Left renal cortex interstitium (tissue), 4 donors: ENCODE measurements at places on chromosomes 3 and 15.

DNA sequence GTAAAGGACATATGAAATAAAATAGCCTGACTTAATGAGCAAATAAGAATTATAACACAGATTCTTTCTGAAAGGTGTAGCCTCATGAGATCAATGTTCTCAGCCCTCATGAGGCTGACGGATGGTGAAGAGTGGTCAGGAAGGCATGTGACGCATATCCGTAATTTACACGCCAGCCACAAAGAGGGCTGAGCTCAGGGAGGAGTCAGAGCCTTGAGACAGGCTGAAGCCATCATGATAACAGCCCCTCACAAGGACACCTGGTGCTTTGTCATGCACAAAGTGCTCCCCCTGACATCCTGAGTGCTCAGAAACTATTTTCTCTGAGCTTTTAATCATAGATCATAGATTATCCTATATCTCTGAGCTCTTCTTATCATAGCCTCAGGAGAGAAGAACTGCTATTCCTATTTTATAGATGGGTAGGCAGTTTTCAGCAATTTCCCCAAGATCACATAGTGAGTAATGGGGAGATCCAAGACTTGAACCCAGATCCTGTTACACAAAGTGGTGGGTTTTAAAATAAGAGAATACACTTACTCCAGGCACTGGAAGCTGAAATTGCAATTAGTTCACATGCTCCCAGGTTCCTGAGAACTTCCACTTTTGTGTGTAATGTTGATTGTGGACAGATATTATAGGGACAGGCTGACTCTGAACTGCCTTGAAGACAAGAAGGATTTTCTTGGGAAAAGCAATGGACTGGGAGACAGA is 267.1 kb downstream of the RPLP1 start:
- DNase-seq = no peak

GRCh38 chr15:71186267-71186666 is 71.0 kb downstream of the THSD4 start:
- DNase-seq = no peak

DNA sequence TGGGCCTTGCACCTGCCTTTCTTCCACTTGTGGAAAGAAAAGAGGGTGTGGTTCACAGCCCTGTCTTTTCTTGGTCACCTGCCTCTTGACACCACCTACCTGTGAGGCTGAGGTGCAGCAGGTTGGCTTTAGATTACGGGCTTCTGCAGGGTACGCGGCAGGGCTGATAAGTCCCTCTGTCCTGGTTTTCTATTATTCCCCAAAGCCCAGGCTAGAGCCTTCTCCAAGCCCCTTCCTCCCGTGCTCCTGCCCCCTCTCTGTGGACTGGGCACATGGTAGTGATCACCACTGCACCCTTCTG is 44.8 kb upstream of the HACD2 start:
- DNase-seq = no peak

DNA sequence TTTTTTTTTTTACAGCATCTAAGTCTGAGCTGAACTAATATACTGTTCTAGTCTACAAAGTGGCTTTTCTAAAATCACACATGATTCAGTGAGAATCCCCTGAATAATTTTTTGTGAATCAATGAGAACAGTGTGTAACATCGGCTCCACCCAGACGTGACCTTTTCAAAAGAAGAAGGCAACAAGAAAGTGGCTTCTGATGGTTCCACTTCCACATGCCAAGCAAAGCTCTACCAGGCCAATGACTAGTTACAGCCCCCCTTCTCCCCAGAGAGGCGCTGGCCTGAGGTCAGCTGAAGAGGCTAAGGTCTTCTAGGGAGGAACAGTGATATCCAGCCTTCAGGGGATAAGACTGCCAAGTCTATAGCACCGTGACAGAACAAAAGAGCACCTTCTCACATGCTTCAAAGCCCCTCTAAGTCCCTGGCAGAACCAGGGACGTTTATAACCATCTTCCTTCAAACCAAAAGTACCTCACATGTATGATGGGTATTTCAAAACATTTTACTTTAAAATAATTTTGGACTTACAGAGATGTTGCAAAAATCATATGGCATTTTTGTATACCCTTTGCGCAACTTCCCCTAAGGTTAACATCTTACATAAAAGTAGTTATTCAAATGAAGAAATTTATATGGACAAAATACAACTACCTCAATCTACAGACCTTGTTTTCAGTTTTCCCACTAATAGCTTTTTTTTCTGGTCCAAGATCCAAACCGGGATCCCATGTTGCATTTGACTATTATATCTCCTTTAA is 177.9 kb downstream of the OSBPL10 start:
- no peak for DNase-seq

DNA sequence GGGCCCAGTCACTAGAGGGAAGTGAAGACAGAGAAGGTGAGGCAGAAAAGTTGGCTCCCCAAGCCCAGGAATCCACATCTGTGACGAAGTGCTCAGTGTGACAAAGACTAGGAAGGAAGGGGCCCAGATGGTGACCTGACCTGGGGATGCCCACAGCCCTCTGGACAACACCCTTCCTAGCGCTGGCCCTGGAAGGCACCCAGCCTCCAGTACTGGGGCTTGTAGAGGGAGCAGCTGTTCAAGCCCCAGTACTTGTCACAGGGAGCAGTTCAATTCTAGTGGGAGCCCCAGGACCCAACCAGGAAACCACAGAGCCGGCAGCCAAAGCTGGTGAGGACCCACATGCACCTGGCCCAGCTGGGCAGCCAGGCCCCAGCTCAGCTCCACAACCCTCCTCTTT is 190.8 kb downstream of the XXYLT1 start:
- DNase-seq = no peak

DNA sequence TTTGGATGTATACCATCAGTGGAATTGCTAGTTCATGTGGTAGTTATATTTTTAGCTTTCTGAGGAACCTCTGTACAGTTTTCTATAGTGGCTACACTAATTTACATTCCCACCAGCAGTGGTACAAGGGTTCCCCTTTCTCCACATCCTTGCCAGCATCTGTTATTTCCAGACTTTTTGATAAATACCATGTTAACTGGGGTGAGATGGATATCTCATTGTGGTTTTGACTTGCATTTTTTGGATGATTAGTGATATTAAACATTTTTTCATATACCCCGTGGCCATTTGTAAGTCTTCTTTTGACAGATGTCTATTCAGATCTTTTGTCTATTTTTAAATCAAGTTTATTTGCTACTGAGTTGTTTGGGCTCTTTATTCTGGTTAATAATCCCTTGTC is 455.6 kb upstream of the RARB start:
- DNase-seq = no peak

DNA sequence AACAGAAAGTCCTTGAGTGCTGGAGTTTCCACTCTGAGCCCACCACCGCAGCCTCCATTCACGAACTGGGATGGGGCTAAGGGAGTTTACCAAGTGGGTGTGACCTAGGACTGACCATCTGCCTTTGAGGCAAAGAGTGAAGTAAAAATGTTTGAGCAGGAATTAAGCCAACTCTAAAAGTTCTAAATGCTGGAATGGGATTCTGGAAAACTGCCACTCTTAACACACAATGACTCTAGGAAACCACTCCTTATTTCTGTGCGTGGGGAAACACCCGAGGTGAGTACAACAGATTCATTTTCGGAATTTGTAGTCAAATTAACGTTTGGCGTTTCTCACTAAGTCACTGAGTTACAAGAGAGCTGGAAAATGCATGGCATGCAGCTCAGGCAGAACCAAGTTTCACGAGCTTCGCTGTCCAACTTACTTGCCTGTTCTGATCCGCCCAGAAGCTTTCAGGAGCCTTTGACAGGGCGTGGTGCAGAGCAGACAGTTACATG is 31.6 kb downstream of the ISL2 start:
- no peak for DNase-seq

DNA sequence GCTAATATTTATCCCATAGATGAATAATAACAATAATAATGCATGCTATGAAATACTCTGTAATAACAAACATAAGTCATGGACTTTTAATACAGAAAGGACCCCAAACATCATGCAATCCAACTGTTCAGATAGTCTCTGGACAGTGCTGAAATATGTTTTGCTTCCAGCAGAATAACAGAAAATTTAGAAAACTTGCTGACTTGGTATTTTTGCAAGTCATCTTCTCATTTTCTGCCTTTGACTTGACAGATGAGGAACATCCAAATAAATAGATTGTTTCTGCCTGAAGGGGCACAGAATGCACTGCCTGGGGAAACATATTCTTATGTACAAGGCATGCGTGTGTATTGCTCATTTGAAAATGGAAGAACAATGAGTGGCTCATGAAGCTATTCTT is 442.4 kb upstream of the GRM7 start:
- DNase-seq = no peak

DNA sequence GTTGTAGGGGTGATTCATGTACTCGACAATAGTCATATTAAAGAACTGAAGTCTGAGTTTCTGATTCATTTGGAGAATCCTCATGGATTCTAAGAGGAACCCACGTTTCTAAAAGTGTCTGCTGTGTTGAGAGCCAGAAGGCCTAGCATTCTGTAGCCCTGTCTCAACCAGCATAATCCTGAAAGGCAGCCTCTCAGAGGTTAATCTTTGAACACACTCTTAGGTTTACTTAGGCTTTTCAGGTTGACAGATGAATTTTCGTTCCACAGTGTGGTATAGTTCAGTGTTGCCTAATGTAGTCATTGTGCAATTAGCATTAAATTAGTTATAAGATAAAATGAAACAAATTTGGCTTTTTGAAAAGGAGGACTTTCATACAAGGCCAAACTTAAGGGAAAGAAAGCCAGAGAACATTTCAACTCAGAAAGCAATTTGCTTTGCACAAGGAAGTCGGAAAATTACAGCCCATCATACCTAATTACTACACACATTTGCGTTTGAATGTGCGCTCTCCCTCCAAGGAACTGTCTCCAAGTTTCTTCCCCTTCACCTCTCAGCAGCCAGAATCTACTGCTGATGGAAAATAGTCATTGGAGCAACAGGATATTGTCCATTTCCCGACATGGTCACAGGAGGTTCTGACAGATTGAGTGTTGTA is 42.0 kb downstream of the AGBL1 start:
- DNase-seq = no peak

DNA sequence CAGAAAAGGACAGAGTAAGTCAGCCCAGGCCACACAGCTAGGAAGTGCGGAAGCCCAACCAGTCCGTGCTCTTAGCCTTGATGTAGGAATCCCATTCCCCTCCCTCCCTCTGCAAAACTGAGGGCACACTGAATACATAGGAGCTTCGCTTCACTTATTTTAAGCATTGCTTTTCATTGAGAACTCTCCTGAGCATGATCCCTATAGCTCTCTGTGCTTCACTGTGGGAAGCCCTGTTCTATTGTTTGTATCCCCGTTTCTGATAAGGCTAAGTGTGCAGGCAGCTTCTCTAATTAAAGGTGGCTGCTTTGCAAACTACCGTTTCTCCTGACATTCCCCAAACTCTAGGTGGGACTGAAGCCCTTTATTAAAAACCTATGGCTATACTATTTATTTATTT is 29.9 kb downstream of the IL5RA start:
- no peak for DNase-seq

DNA sequence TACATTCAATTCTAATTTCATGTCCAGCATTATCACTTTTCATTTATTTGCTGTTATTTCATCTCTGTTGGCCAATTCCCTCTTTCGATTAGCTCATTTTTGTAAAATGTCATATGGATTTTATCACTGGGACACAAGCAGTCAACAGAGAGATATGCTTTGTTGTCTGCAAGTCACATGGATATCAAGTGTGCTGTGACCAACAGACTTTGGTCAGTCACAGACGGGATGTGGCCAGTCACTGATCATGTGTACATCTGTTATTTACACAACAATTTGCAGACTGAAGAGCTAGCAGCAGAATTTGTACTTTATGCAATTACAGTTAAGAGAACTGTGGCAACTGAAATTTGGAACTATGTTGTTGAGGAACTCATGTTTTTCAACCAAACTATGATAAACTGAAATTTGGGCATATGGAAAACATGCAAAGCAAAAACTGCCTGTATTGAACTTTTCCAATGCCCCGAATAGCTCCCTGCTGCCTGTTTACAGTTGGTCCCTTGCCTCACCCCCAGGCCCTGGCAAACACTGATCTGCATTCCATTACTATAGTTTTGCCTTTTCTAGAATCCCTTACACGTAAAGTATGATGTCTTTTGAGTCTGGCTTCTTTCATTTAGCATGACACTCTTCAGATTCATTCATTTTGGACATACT is 104.4 kb downstream of the RPL22L1 start:
- DNase-seq = no peak

DNA sequence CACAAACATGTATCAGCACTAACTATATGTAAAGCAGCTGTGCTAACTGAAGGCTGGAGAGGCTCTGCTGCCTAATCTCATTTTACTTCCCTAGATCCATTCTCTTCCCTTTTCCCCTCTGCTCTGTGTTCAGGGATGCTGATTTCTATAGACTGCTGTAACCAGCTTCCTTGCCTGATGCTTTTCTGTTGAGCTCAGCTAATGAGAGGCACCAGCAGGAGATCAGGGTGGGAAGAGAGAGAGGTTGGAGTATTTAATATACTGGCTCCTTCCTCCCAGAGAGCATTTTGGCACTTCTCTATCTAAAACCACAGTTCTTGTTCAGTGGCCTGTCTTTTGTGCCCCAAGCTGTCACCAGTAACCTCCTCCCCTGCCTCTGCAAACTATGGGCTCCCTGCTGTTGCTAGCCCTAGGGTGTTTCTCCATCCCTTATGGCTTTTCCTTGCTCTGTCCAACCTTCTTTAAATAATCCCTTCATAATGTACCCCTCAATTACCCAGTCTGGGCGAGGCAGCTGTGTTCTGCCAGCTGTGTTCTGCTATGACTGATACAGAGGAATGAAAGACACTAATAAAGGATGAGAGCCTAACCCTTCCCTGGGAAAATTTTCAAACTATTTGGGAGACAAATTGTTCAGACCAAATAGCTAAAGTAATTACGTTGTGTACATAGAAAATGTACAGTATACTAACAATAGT is 69.5 kb downstream of the CADPS start:
- no peak for DNase-seq

GRCh38 chr15:97567411-97567810 is 393.1 kb upstream of the ARRDC4 start:
- no peak for DNase-seq

DNA sequence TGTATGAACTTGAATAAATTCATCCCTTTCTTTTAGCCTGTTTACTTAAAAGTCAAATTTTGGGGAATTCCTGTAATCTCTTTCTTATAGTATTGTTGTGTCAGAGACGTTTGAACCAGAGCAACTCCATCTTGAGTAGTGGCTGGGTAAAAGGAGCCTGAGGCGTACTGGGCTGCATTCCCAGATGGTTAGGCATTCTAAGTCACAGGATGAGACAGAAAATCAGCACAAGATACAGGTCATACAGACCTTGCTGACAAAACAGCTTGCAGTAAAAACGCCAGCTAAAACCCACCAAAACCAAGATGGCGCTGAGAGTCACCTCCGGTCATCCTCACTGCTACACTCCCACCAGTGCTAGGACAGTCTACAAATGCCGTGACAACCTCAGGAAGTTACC is 94.5 kb downstream of the P3H2 start:
- no peak for DNase-seq

DNA sequence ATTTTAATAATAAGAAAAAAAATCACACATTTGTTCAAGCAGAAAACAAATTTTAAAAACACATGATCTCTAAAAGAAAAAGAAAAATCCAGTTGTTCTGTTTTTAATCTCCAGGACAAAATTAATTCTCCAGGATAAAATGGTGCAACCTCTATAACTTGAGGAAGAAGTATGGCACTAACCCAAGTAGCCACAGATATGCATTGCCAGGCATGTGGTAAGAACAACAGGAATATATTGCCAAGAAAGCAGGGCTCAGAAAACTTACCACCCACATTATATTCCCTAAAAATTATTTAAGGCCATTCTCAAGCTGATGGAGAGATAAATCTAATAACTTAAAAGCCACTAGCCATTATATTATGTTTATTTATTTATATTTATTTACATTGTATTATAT is 295.7 kb upstream of the TMCO5A start:
- no peak for DNase-seq

GRCh38 chr3:127366383-127366782 is 78.5 kb upstream of the PRR20G start:
- DNase-seq = no peak
